Endothelial cell (in vitro differentiated cells): ENCODE measurements at places on chromosomes 12 and 14.

DNA sequence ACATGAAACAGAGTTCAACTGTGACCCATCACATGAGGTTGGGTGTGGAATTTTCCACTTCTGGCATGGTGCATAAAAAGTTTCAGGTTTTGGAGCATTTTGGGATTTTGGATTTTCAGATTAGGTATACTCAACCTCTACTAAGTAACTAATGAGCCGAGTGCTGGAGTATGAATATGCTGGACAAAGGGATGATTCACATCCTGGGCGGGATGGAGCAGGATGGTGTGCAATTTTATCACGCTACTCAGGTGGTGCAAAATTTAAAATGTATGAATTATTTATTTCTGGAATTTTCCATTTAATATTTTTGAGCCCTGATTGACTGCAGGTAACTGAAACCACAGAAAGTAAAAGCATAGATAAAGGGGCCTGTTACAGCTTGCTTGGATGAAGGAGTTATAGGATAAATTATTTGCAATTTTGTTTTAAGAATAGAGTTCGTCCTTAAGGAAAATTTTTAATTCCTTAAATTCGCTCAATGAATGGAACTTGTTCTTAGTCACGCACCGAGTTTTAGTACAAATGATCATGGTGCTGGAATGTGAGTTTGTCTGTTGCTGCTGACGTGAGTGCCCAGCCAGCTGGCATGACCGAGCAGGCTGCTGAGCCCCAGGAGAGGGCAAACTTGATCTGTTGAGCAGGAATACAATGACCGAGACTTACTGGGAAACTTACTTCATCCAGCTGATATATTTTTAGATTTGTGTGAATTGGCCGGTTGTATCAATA, 176.3 kb downstream of the ESR2 start:
- H3K4me1 ChIP-seq: peaks cover 7% of the 10 kb centered on the region
- no peak overlapping the region for H3K4me3 ChIP-seq
- no peaks in the 10 kb centered on the region for H3K36me3 ChIP-seq
- no peaks in the 10 kb centered on the region for H3K27me3 ChIP-seq

DNA sequence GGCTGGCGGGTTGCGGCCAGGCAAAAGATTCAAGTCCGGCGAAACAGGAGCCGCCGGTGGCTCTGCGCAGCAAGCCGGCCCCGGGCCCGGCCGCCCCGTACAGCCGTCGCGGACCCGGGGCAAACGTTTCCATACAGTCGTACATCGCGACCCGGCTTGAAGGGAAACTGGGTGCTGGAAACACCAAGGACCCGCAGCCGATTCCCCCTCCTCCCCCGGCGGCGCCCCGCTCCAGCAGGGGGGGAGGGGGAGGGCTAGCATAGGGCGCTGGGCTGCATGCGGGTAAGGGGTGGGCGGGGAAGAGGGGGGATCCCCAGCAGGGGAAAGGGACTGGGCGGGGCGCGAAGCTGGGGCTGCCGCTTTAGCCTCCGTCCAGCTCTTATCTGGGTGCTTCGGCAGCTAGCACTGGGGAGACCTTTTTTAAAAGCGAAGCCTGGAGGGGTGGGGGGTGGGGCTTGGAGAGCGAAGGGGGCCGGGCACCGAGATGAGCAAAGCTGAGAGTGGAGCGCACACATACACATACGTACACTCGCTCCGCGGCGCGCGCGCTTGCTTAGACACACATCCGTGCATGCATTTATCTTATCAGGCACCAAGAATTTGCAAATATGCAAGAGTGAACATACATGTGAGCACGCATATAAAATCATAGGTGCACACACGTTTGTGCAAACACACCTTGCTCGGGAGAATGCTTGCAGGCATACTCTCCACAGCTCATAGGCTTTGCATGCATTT, 11.9 kb downstream of the RARG start:
- H3K27ac ChIP-seq: peak overlapping the region; percentile 52
- DNase-seq: no peak
- H3K36me3 ChIP-seq: peaks cover 4% of the 10 kb centered on the region
- H3K4me3 ChIP-seq: peak overlapping the region; percentile 91
- peaks cover 77% of the 10 kb centered on the region for H3K4me1 ChIP-seq
- peaks cover 15% of the 10 kb centered on the region for H3K27me3 ChIP-seq

GRCh38 chr12:132284827-132285741, 44.3 kb downstream of the GALNT9 start:
- peaks cover 5% of the 10 kb centered on the region for H3K4me1 ChIP-seq
- H3K27ac ChIP-seq: no peak overlapping the region
- peaks cover 20% of the 10 kb centered on the region for H3K27me3 ChIP-seq
- H3K36me3 ChIP-seq: no peaks in the 10 kb centered on the region
- H3K4me3 ChIP-seq: no peak overlapping the region
- no peak for DNase-seq

DNA sequence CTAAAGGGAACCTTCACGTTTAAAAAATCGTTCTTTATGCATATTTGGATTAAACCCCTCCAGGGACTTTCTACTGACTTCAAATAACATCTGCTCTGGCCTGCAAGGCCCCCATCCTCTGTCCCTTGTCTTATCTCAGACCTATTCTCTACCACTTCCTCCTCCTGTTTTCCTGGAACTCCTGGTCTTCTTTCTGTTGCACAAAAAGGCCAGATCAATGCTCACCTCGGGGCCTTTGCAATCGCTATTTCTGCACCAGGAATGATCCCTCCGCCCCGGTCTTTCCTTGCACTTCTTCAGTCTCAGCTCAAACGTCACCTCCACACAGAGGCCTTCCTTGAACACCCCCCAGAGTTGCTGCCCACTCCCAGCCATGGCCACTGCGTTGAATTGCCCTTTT, 57.6 kb upstream of the BEGAIN start:
- DNase-seq: no peak
- H3K36me3 ChIP-seq: no peaks in the 10 kb centered on the region
- peak overlapping the region; percentile 18 for H3K4me3 ChIP-seq

DNA sequence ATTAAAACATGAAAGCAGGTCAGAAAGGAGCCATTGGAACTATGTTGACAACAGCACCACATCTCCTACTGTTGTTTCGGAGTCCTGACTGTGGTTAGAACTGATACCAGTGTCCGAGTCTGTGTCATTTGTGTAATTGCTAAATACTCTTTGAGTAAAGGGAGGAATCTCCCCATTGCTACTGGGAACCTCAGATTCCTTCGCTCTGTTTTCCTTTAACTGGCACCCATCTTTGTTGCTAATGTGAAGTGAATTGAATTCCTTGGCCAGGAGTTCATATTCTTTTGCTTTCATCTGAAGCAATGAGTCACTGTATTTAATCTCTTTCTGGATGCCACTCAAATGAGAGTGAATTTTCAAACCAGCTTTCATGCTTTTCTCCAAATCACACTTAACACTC, 31.5 kb downstream of the RASSF9 start:
- H3K4me1 ChIP-seq: no peaks in the 10 kb centered on the region
- H3K27ac ChIP-seq: no peak overlapping the region
- H3K36me3 ChIP-seq: no peaks in the 10 kb centered on the region
- no peak for DNase-seq
- peaks cover 2% of the 10 kb centered on the region for H3K27me3 ChIP-seq

DNA sequence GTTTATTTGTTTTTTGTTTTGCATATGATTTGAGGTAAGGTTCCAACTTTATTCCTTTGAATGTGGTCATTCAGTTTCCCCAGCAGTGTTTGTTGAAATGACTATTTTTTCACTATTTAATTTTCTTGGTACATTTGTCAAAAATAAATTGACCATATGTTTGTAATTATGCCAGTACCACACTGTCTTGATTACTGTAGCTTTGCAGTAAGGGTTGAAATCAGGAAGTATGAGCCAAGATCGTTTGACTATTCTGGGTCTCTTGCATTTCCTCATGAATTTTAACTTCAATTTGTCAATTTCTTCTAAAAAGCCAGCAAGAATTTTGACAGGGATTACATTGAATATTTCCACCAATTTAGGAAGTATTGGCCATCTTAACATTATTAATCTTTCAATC, 199.3 kb upstream of the PPFIA2 start:
- no peaks in the 10 kb centered on the region for H3K36me3 ChIP-seq
- H3K4me3 ChIP-seq: no peak overlapping the region
- no peaks in the 10 kb centered on the region for H3K27me3 ChIP-seq
- no peaks in the 10 kb centered on the region for H3K4me1 ChIP-seq
